ENCODE measurements at places on chromosomes 3 and 15.

GRCh38 chr3:104596551-104596950, 770.2 kb upstream of the ALCAM start:
- DNase-seq, result peak; percentile 23

DNA sequence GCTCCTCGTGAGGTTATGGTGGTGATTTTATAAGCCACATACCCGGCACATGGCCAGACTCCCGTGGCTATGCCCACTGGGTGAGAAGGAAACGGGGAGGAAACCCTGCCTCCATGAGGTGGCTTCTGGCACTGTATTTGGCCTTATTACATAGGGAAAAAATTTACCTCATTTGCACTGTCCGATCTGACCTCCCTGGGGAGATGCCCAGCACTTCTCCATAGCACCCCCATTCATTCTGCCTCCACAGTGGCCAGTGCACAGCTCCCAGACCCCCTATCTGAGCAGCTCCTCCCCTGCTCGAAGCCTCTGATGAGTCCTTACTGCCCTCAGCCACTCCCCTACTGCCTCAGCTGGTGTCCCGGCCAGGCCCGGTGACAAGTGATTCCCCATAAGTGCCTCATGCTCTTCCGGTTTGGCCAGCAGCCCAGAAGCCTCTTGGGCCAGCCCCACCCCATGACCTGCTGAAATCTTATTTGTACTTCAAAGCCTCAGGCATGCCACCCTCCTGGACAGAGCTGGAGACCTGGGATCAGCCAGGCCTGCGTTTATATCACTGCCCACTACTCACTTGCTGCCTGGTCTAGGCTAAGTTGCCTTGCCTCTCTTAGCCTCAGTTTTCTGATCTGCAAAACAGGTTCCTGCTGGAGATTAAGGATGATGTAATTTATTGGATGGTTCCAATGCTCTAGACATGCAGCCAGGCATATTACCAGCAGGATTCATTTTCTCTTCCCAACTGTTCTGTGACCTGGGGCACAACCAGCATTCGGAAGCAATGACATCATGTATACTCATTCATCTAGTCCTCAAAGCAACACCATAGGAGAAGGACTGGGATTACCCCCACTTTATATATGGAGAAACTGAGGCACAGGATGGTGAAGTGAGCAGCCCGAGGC, 30.6 kb upstream of the SLC6A6 start:
- DNase-seq, result no peak

DNA sequence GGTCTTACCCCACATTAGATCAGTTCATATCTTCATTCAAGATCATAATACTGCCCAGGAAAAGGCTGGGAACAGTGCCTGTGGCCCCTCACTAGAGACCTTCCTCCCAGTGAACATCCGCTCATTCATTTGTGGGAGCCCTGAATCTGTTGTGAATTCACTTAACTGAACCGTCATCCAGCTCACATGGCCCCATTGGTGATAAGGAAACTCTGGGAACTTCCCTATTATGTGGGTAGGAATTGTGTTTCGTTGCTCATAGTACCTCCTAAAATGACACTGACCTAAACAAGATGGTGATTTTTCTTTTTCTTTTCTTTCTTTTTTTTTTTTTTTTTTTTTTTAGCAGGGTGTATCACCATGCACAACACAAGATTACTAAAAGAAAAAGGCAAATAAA, 6.8 kb upstream of the MESP2 start:
- no peak for DNase-seq

GRCh38 chr3:42078677-42079076, 12.5 kb upstream of the TRAK1 start:
- no peak for DNase-seq

GRCh38 chr15:32107477-32108080, 77.3 kb downstream of the CHRNA7 start:
- no peak for DNase-seq

DNA sequence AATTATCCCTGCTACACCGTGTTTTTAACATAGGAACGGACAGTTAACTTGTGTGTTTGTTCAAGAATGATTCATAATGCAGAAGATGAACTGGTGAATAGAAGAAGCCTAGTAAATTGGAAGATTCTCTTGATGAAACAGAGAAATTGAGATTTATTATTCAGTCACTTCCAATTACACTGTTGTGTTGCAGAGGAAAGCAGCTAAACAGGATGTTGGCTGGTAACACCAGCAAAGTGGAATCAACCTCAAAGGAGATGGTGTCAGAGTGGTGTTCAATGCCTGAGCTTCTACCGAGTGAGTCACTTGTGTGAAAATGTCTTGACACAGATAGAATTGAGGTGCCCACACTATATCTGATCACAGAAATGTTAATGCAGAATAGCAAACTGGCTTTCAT, 399.6 kb downstream of the LPP start:
- DNase-seq, result no peak

- DNase-seq, result no peak
Observed at GRCh38 chr15:96818861-96819260, 488.4 kb downstream of the NR2F2 start.

GRCh38 chr3:40780925-40781406, 256.2 kb downstream of the ZNF621 start:
- DNase-seq, result no peak

GRCh38 chr15:98939311-98940080, 68.1 kb downstream of the PGPEP1L start:
- no peak for DNase-seq

DNA sequence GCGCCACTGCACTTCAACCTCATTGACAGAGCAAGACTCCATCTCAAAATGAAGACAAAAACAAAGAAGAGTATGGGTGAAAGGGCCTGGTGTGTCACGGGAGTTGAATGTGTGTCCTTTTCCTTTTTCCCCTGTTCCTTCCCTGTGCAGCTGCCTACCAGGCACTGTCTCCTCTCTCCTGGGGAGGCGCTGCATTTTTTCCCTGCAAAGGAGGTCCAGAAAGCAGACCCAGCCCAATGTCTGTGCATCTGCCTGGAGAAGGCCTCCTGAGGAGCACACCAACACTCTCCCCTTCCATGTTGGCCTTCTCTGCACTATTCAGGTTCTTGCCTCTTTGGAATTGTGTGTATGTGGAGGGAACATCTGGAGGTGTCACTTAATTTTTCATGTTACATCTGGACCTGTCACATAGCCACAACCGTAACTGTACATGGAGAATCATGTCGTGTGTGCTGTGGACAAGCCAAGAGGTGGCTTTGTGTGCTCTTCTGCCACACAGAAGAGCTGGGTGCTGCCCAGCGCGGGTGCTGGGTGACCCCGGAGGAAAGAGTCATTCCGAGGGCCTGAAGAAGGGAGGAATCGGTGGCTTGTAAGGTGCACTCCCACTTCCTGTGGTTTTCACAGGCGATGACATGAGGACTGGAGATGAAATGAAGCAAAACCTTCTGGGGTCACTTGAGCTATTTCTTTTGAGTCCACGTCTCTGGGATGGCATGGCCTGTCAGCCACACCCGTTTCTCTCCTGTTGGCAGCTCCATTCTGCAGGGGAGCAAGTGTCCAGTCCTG, 46.5 kb upstream of the CGNL1 start:
- DNase-seq, result no peak

- no peak for DNase-seq
Observed at GRCh38 chr3:140384028-140384771, 293.7 kb upstream of the TRIM42 start.

- no peak for DNase-seq
Observed at GRCh38 chr3:151133917-151134450, 48.5 kb downstream of the MED12L start.

GRCh38 chr3:183099838-183100204, 525 bp upstream of the MCCC1 start:
- DNase-seq, result no peak

- no peak for DNase-seq
Observed at GRCh38 chr15:56146756-56147155, 96.9 kb downstream of the RFX7 start.

- DNase-seq, result no peak
Observed at GRCh38 chr3:170007031-170007663, 30.6 kb upstream of the GPR160 start.

- DNase-seq, result peak; percentile 62
Observed at GRCh38 chr3:35946121-35946853, 307.0 kb downstream of the ARPP21 start.

DNA sequence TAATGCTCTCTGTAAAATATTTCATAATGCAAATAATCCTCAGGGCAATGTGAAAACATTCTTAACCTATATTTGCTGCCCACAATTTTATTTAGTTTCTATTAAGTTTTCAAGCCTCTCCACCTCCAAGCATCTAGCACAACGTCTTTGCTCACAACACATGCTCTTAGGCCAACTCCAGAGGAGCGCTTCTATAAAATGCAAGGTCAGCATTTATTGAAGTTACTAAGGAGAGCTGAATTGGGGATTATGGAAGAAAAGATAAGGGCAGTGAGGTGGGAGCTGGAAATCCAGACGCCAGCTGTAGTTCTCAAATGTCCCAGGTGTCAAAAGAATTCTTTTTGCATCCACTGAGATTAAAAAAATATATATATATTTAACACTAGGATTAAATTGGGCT, 996 bp downstream of the RABL3 start:
- no peak for DNase-seq

DNA sequence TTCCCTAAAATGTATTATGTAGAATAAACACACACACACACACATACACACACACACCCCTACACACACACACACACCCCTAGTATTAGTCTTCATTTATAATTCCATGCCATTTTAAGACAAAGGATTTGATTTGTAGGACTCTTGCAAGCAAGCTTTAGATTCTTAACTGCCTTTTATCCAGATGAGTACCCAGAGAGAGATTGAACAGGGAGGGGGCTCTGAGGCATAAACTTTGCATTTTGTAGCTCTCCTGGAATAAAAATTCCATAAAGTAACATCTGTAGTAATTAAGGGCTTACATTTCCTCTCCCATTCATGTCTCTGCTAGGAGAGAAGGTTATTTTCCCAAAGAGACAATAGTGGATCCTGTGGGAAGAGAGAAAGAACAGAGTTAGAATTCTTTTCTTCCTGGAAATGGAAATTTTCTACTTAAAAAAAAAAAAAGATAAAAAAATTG, 479.4 kb downstream of the RBMS3 start:
- DNase-seq, result no peak

GRCh38 chr15:99735868-99736267, 2.6 kb upstream of the LYSMD4 start:
- DNase-seq, result no peak

DNA sequence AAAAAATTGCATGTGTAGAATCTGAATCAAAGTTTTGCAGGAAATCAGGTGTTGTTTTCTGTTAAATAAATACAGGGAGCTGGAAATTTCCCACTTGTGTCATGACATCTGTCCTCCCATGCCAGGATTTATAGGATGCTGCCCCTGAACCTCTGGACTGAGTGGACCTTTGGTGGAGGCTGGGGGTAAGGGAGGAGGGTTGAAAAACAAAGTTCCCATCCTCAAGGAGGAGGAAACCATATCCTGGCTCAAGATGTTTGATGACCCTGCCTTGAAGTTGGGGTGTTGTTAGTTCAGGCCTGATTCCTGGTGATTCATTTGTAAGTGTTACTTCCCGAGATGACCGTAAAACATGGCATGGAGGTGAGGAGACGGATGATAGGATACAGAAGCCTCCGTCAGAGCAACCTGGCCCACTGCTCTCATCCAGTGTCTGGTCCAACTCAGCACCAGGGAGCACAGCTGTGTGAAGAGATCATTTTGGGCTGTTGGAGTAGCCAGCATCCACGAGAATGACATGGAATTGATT, 223.6 kb downstream of the CACNA2D3 start:
- no peak for DNase-seq

GRCh38 chr15:36335224-36335623, 244.2 kb upstream of the CDIN1 start:
- no peak for DNase-seq

DNA sequence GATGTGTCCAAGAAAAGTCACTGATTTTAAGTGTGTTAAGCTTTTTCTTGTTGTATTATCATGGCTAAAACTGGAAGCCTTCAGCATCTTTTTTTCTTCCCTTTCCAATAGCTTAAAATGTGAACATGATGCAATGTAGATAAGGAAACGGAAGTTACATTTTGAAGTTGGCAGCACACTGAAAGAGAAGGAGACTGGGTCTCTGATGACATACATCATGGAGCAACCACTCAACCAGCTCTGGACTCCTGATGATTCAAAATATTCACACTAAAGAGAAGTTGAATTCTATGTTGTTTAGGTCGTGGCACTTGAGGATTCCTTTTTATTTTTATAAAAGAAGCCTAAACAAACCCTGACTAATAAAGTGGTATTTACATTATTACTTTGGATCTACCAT, 488.3 kb upstream of the ALCAM start:
- DNase-seq, result no peak

DNA sequence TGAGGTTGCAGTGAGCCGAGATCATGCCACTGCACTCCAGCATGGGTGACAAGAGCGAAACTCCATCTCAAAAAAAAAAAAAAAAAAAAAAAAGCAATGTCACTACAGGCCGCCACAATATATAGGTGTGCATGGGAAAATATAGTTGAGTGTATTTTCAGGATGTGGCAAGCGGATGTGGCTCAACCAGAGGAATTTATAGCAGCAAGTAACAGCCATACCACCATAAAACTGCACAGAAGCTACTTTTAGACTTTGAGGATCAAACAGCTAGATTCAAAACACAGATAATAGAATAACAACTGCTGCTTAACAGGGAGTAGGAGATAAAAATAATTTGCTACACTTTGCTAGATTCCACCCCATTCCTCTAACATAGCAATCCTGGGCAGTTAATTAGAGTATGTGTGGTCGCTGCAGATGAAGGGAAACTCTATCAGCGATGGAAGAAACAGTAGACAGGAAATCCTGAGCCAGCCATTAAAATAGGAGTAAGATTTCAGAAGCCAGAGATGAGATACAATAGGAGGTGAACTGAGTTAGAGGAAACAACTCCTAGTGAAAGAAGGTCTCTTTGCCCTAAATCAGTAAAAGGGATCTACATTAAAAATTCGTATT, 318.7 kb upstream of the STT3B start:
- no peak for DNase-seq

DNA sequence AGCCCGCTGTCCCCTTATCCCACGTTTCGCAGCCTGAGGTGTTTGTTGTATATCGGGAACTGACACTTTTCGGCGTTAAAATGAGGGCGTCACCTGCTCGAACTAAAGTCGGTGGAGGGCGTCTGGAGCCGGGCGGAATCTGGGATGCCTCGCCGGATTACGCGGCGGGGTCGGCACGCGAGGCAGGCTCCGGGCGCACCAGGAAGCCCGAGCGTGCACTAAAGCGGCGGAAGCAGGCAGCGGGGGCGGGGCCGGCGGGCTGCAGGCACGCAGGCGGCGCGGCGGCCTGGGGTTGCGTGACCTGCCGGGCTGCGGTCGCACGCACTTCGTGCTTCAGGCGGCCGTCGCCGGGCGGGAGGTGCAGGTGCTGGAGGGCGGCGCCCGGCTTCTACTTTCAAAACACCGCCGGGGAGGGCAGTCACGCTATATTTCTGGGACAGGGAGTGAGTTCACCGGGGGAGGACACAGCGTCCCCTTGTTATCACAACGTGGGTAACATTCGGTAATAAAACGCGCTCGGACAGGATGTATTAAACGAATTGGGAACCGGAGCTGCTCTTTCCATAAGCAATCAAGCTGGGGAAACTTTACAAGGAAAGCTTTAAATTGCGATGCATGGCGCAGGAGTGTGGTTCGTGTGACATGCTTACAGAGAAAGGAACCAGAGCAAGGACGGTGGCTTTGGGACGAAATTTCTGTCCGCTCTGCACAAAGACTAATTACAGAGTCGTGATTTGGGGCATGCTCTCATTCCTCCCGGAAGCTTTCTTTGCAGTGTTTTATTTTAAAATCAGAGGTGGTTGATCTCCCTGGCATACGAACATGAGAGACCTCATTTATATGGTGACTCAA, 9.1 kb upstream of the LEKR1 start:
- DNase-seq, result peak; percentile 53
